H1 (cell line): ENCODE measurements at places on chromosomes 12 and 14. TPM values are rescaled to one million over a fixed set of nuclear protein-coding genes. Genes with fewer than 3 reads are reported as not detected.

The CLEC4C gene
- 0.76 TPM in 1 of 2 replicates, not detected in the other for total RNA-seq

The PLEKHG7 gene
- total RNA-seq: not detected in 2 replicates

The AHNAK2 gene
- 1.5 and 2.0 TPM in 2 replicates for total RNA-seq

The C12orf50 gene
- not detected in 2 replicates for total RNA-seq

GRCh38 chr12:56298828-56299227 is 1.3 kb downstream of the CS start:
- no peak overlapping the region for H3K27ac ChIP-seq
- peak overlapping the region; percentile 96 for H3K4me3 ChIP-seq
- no peaks in the 10 kb centered on the region; the same call in 1 of the 2 replicates for H3K4me1 ChIP-seq
- peaks cover 8% of the 10 kb centered on the region for H3K36me3 ChIP-seq
- H3K27me3 ChIP-seq: no peaks in the 10 kb centered on the region
- DNase-seq: no peak
